ENCODE measurements at places on chromosomes 5 and 9. TPM values are rescaled to one million over a fixed set of nuclear protein-coding genes. Genes with fewer than 3 reads are reported as not detected.
A peak's percentile ranks its signal among the peaks of the same experiment; 100 is the strongest.

DNA sequence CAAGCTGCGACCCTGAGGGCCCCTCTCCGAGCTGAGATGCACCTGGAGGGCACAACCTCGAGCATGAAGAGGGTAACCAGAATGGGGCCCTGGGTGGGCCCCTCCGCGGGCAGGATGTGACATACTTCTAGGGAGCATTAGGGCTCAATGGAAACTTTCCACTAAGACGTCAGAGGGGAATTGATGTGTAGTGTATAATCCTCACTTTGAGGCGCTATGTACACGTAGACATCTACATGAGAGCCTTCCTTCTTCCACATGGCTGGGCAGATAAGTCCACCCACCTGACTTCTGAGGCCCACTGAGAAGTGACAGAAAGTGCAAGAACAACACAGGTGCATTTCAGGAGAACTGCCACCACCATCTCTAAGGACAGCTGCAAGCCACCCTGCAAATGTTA lies 61.0 kb downstream of the DAP start:
- H3K36me3 ChIP-seq: peaks cover 3% of the 10 kb centered on the region
- H3K27me3 ChIP-seq: no peaks in the 10 kb centered on the region
- peaks cover 66% of the 10 kb centered on the region for H3K4me1 ChIP-seq
- peak overlapping the region; percentile 36 for H3K27ac ChIP-seq

GRCh38 chr5:91532281-91532680 lies 149.2 kb upstream of the ARRDC3 start:
- DNase-seq: no peak
- H3K36me3 ChIP-seq: no peaks in the 10 kb centered on the region
- H3K27ac ChIP-seq: no peak overlapping the region
- no peaks in the 10 kb centered on the region for H3K4me1 ChIP-seq
- no peak overlapping the region for H3K4me3 ChIP-seq

The OTULINL gene
- total RNA-seq: 4.3 TPM

The WDR38 gene
- not detected for total RNA-seq
